Activated gamma-delta T cell treated with Interleukin-2 at 50 U/mL for 16 hours (primary cell): ENCODE measurements at places on chromosomes 11 and 22.

DNA sequence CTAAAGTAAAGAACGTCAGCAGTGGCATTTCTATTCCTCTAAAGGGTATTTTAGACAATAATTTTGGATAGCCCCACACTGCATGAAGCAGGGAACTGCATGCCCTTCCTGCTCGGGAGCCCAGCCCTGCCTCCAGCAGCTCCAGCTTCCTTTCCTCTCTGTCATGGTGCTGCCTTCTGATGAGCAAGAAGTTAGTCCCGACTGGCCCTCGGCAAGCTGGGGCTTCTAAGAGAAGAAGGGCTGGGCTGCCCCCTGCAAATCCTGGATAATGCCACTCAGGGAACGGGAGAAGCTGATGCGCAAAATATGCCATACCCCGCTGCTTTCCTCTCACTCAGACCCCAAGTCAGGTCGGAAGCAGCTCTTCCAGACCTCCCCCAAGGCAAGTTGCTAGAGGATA lies 296.4 kb downstream of the ETS1 start:
- no peak for DNase-seq

DNA sequence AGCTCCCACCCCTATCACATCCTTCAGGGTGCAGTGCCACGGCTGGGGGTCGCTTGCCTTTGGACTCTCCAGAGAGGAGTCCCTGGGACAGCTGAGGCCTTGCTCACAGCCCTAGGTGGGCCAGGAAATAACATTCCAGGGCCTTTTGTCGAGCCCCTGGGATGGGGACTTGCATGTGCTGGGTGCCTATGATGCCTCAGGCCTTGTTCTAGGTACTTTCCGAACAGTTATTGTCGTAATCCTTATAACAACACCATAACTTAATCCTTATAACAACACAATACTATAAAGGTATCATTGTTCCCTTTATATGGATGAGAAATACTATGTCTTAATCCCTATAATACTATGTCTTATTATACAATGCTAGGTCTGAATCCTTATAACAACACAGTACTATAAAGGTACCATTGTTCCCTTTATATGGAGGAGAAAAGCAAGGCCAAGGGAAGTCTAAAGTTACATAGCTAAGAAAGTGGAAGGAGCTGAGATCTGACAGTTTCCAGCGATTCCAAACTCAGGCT lies 236.5 kb downstream of the ST3GAL4 start:
- no peak for DNase-seq

DNA sequence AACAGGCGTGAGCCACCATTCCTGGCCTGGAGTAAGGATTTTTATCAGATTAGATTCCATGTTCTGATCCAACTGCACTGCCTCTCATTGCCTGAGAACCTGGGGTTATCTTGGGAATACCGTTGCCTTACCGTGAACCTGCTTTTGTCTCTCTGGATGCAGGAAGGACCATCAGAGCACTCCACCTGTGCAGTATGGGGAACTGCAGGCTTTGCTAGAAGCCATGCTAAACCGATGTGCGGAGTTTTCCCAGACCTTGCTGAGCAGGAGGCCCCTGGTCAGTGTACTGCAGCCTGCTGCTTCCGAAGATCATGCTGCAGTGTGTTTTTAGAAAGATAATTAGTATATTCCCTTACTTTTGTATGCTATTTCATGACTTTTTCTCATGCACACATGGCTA lies 43.6 kb downstream of the MEI1 start:
- no peak for DNase-seq

- DNase-seq, result no peak
Measured at GRCh38 chr22:47778160-47778658, 1015.8 kb downstream of the TBC1D22A start.

DNA sequence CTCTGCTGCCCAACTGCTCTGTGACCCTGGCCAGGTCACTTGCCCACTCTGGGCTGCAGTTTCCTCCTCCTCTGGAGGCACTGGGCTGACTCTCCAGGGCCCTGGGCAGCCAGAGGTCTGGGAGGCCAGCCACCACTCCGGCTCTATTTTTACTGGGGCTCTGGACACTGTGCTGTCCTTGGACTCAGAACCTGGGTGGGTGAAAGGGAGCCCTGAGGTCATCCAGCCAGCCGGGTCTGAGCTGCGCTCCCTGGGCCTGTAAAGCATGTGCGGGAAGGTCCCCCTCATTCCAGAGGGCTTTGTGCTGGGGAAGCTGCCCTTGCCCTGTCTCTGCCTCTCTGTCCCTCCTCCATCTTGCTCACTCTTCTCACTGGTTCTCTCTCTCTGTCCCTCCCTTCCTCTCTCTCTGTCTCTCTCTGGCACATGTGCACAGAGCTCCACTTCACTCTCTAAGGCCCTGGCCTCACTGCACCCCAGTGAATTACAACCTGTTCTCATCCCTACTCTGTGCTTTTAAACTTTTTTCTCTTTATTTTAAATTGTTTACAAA lies 24.6 kb downstream of the MB start:
- DNase-seq, result no peak

DNA sequence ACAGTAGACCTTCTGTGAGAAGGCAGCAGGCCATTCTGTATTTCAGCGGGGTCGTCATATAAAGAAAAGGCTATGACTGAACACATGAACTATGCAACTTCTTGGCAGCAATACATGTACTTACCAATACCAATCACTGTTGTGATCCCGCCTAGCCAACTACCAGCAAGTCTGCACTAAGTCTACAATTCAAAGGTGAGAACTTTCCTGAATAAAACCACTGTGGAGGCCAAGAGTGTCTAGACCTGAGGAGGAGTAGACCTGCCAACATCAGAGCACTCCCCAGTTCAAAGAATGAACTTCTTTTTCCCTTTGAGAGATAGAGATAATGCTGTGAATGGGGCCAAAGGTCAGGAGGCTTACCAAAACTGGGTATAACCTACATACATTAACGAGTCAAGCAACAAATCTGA lies 108.2 kb downstream of the SIK3 start:
- DNase-seq, result no peak

DNA sequence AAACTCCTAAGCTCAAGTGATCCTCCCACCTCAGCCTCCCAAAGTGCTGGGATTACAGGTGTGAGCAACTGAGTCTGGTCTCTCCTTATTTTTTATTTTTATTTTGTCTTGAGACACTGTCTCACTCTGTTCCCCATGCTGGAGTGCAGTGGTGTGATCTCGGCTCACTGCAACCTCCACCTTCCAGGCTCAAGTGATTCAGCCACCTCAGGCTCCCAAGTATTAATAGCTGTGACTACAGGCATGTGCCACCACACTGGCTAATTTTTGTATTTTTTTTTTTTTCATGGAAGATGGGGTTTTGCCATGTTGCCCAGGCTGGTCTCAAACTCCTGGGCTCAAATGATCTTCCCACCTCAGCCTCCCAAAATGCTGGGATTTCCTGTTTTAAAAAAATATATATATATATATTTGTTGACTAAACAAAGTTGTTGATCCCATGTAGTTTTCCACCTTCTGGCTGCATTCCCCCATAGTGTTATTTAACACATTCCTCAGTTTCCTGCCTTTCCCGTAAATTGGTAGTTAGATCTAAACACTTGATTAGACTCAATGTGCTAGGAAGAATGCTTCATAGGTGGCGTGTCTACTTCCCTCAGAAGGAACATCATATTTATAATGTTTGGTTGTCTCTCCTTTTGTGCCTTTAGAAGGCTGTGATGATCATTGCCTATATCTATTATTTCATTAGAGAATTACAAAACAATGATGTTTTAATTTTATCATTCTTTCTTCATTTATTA lies 38.8 kb downstream of the LRRC32 start:
- DNase-seq, result no peak

DNA sequence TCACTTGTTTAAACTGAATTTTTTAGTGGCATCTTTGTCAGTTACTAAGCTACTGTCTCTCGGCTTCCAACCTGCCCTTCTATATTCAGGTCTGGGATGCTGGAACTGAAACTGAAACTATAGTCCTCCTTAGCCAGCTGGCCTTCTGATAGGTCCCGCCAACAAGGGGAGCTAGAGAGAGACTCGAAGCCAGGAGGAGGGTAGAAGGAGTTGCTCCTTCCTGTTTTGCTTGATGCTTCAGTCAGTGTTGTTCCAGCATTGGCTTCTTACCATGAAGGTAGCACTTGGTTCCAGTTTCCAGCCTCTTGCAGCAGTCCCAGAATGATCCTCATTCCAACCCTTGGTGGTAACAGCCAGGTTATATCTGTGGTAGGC lies 32.9 kb upstream of the HORMAD2 start:
- no peak for DNase-seq

DNA sequence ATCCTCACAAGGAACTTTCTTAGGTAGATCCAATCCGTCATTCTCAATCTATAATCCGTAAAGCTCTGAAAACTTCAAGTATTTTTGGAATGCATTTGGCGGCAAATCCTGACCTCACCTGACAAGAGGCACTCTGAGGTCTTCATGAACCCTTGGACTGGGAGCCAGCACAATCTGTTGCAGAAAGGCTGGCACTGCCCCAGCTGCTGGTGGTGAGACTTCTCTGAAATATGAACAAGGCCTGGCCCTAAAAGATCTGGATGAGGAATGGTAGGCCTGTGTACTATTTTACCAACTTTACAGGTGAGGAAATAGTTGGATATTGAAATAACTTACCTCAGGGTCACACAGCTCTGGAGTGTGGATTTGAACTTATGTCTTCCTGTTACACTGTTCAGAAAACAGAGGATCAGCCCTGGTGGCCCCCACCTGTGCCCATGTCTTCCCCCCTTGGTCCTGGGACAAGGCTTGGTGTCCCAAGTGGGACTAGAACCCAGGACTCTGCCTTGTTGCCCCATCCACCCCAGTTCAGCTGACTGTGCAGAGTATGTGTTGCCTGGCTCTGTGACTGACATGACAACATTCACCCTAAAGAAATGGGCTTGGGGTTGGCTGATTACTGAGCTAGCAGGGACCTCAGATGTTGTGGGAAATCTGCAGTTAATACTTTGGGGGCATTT lies 471.4 kb downstream of the MN1 start:
- no peak for DNase-seq

- peak; percentile 71 for DNase-seq
Measured at GRCh38 chr11:129750343-129751292, 65.0 kb upstream of the TMEM45B start.

DNA sequence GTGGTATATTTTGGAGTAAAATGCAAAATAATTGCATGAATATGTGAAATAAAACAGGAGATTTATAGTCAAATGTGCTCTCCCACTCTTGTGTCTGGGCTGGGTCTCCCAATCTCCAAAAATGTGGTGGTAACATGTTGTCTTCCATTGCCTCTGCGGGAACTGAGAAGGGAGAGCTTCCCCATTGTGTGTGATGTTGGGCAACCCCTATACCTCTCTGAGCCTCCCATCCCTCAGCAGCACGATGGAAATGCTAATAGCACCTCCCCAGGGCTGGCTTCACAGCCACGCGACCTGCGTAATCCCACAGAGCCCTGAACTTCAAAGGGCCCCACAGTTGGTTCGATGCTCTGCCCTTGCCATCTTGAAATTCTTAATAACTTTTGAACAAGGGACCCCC lies 72.0 kb downstream of the TP53I11 start:
- DNase-seq, result no peak

- DNase-seq, result no peak
Measured at GRCh38 chr11:68044145-68044813, 5.5 kb downstream of the TCIRG1 start.

DNA sequence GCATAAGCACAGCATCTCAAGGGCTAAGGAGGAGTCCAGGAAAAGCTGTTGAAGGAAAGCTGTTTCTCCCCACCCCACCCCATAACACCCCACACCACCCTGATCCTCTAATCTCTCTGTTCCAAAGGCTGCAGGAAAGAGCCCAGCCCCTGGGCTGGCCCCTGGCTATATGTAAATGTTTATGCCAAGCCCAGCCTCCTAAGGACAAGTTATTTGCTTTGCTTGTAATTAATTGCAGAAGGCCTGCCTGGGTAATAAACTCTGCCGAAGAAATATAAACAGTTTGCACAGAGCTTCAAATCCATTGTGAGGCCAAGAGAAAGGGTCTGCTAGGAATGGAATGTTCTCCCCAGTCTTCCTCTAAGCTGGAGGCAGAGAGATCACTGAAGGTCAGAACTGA lies 21.2 kb downstream of the ARRB1 start:
- no peak for DNase-seq

DNA sequence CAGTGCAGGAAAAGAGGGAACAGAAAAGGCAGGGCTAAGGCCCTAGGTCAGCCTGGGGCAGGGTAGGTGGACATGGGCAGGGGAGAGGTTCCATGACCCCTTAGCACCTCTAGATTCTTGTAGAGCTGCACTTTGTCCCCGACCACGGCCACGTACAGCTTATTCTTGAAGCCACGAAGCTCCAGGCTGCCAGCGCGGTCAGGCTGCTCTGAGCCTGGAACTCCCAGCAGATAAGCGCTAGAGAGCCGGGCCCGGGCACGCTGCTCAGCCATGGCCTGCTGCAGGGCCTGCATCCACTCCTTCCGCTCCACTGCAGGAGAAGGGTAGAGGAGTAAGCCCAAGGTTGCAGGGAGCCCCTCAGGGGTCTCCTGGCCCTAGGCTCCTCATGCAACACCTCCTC lies 36.1 kb upstream of the PDE2A start:
- DNase-seq, result no peak

GRCh38 chr11:3092603-3093141 lies 35.4 kb upstream of the CARS1 start:
- no peak for DNase-seq

- no peak for DNase-seq
Measured at GRCh38 chr22:20968281-20968977, 1.4 kb downstream of the AIFM3 start.
